NCI-H526 (cell line): ENCODE measurements at places on chromosomes 6 and 20.

DNA sequence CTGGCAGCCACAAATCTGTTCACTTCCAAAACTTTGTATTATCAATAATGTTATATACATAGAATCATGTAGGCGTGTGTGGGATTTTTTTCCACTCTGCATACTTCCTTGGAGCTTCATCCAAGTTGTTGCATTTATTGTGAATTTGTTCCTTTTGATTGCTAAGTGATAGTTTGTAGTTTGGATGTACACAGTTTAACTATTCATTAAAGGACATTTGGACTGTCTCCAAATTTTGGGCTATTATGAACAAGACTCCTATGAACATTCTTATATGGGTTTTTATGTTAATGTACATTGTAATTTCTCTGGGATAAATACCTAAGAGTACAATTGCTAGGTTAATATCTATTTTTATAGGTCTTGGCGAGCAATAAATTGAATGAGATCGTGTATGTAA, 36.2 kb upstream of the GCNT2 start:
- no peak for DNase-seq

DNA sequence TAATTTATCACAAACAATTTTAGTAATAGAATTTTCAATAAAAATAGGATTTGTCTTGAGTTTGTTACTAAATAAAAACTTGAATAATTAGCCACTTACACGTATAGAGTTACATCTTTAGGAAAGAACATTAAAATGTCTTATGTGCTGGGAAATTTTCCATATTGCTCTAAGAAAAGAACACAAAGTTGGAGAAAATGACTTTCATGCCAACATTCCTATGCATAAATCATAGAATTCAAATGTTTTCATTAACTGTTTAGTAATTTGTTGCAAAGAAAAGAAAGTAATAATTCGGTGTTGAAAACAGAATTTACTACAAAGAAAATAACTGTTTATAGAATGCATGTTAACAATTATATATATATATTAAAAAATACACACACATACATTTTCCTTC, 4.7 kb upstream of the TBC1D32 start:
- DNase-seq: no peak

GRCh38 chr6:121158891-121159290, 175.4 kb downstream of the TBC1D32 start:
- no peak for DNase-seq

GRCh38 chr20:57559658-57560553, 1.0 kb upstream of the PCK1 start:
- no peak for DNase-seq

DNA sequence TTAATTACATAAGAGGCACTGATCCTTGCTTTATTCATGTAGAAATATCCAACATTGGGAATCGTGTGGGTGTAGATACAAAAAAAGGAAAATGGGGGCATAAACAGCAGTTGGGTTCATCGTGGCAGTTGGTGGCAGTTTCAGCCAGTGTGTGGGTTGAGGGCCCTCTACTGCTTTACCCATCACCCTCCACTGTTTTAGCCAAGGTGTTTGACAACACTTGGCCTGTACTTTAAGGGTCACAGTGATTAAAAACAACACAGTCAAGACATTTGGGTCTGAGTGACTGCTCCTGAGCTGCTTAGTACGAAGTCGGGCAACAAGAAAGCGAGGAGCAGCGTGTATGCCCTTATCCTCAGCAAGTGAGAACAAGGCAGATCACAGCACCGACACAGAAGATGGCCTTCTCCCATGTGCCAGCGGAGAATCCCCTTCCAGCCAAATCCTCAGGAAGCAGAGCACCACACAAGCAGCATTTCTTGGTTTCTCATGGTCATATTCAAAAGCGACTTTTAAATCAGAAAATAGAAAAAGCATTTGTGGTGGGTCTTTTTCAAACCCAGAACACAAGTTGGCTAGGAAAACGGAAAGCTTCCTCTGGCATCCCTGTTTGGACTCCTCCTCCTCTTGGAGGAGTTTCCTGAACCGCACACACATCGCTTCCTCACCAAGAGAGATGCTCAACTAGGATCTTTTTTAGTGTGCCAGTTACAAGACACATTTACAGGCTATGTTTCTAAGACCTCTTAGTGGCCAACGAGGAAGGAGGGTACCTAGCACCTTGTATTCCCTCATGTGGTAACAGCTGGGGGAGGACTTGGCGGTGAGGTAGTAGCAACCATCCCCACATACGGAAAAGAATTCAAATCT, 23.5 kb downstream of the EIF2S2 start:
- DNase-seq: no peak

DNA sequence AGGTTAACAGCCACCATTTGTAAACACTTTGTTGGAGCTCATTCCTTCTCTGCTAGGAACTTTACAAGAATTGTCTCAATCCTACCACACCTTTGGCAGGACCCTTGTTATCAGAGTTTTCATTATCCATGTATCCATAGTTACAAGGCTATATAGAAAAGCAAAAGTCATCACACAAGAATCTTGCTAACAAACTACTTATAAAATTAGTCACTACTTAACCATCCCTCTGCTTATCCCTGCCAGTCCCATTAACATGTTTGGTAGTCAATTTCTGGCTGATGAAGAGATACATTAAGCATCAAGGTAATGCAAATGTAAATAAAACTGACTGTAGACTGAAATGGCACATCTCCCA, 10.4 kb downstream of the ZSWIM3 start:
- no peak for DNase-seq

- no peak for DNase-seq
Observed at GRCh38 chr6:2857580-2858337, 16.1 kb upstream of the SERPINB1 start.
